ENCODE measurements at places on chromosomes 5 and 9.

DNA sequence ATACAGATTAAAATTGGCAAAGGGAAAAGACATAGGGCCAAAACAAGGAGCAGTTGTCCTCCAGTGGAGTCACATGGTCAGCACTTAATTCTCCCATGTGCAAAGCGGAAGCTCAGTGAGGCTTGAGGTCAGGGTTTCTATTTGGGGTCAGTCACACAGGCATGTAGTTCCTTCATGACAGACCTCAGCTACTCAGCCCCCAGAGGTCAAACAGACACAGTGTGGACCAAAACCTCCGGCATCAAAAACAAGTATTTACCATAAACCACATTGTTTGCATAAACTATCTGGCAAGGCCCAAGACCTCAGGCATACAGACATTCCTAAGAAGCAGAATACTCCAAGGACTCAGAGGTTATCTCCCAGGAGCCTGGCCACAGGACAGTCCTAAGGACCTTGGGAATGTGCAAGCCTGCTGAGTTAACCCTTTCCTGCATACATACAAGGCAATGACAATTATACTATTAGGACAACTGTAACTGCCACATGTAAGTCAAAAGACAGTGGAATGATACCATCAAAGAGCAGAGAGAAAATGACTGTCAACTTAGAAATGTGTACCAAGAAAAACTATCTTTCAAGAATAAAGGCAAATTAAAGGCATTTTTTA is 28.7 kb upstream of the FNIP1 start:
- no peak for DNase-seq

DNA sequence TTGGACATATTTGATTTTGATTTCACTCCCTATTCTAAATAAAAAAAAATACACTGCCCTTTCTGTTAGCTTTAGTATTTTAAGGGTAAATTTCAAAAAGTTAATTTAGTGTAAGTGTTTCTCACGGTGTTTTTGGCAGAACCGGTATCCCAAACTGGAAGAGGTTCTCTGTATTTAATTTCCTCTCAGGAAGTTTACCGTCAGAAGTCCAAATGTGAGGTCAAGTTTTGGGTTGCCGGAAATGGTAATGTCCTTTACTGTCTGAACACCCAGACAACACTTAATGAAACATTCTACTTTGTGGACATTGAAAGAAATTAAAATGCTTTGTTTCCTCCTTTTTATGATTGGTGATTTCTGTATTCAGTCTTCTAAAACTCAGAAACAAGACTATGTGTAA is 148.7 kb upstream of the CDKN2B start:
- no peak for DNase-seq

DNA sequence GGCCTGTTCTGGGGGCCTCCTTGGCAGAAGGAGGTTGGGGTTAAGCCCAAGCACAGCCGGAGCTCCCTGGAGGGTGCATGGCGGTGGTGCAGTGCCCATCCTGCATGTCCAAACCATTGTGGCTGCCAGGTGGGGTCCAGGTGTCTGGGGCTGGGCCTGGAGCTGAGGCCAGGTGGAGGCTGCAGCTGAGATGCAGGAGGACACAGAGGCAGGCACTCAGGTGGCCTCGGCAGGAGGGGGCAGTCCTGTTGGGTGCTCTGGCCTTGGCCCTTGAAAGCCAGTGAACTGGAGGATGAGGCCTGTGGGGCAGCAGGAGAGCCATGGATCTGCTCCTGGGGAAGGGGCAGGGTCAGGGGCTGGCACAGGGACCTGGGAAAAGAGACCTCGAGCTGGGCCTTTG is 195.3 kb downstream of the OLFM1 start:
- no peak for DNase-seq

- no peak for DNase-seq
Measured at GRCh38 chr5:143140492-143141203, 262.8 kb downstream of the NR3C1 start.

DNA sequence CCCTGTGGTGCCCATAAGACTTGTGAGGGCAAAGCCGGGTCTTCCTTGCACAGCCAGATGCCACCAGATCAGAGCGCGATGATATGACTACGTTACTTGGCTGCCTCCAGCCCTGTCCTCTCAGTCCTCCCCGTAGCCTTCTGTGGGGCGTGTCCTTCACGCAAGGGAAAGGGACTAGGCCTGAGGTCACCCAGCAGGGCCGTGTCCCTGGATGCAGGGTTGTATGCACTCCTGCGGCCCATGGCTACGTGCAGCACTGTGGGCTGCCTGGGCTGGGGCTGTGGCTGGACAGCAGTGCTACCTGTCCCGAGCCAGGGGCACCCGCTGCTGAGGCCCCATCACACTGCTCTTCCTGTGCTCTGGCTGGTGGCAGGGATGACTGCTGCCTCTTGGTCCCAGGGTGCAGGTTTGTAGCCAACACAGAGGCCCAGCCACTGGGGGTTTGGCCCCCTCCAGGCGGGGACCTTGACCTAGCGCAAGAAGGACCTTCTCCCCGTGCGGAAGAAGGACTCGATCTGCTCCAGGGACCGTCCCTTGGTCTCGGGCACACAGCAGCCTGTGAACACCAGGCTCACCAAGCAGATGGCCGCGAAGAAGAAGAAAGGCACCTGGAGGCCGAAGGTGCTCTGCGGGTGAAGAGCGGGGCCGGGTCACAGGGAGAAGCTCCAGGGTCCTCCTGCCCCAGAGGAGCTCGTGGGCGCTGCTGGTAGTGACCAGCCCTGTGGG is 7.2 kb downstream of the SLC2A6 start:
- DNase-seq, result no peak

- DNase-seq, result no peak
Measured at GRCh38 chr5:26430323-26430722, 608.1 kb downstream of the CDH9 start.

- DNase-seq, result no peak
Measured at GRCh38 chr9:70297141-70297540, 38.4 kb downstream of the SMC5 start.

DNA sequence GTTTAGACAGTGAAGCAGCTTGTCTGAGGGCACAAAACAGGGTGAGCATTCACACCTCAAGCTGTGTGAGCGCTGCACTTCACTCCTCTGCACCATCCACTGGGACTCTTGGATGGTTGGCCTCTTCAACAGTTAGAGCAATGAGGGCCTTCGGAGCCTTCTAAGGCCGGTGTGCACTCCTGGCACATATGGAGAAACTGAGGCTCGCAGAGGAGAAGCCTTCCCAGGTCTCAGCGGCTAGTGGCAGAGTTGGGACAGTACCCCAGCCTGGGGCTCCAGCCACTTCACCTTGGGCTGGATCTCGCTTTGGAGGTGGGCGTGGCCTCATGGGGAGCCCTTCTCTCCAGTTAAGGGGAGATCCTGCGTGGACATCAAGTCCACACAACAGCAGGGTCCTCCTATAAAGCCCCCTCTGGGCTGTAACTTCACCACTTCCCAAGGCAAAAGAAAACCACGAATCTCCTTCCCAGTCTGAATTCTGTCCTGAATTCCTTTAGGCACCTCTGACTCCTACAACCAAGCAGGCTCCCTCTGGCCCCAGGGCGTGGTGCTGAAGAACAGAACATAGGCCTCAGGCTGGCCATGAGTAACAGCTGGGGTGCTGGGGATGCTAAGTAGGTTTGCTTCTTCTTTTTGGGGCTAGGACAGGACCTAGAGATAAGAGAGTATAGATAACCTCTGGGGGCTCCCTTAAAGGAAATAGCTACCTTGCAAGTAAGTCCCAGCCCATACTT is 30.5 kb upstream of the CSF1R start:
- peak; percentile 72 for DNase-seq

- DNase-seq, result peak; percentile 55
Measured at GRCh38 chr5:172860520-172861443, 26.7 kb downstream of the ERGIC1 start.

- DNase-seq, result no peak
Measured at GRCh38 chr9:88979021-88979420, 12.2 kb upstream of the S1PR3 start.

DNA sequence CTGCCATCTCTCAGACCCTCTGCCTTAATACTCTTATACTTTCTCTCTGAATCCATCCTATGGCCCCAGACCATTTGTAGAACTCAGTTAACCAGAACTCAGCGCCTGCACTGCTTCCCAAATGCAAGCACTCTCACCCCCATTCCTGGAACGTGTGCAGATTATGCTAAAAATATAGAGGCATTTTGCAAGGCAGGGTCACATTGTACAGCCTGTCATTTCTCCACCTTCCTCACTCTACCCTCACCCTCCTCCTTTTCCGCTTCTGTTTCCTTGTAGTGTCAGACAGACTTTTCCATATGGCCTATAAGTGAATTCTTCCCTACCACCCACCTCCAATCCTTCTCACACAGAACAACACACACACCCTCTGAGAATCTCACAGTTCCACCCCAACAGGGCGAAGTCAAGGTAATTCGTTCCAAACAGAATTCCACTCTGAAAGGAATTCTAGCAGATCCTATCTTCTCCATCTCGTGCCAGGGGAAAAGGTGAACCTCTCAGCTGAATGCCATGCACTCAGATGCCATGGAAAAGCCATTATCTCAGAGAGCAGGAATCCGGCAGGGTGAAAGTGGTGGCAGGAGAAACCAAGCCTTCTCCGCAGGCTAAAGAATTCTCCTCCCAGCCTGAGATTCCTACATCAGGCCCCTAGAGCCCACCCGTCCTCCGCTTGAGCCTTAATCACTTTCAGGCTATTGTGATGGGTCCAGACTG is 25.3 kb downstream of the GGTA1 start:
- DNase-seq, result peak; percentile 3

DNA sequence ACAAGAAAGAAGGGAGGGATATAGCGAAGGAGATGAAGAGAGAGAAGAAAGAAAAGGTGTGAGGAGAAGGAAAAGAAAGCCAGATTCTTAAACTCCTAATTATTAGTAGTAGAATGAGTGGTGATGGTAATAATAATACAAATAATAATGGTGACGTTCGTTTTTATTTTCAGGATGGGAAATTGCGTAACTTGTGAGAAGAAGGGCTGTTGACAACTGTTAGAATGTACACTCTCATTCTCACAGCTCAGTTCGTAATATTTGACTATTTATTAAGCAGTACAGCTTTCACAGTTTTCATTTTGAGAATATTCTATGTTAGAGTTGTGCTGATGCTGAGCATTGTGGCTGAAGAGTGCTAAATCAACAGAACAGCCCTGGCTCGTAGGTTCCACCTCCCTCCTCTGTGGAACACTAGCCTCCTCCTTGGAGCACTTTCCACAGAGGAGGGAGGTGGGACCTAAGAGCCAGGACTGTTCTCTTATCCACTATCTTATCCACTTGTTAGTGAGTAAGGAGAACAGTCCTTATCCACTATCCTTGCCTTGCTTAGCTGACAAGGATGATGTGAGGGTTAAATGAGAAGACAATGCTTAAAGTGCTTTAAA is 258.3 kb upstream of the VLDLR start:
- DNase-seq, result no peak

- no peak for DNase-seq
Measured at GRCh38 chr5:154830596-154830995, 19.8 kb downstream of the FAXDC2 start.

DNA sequence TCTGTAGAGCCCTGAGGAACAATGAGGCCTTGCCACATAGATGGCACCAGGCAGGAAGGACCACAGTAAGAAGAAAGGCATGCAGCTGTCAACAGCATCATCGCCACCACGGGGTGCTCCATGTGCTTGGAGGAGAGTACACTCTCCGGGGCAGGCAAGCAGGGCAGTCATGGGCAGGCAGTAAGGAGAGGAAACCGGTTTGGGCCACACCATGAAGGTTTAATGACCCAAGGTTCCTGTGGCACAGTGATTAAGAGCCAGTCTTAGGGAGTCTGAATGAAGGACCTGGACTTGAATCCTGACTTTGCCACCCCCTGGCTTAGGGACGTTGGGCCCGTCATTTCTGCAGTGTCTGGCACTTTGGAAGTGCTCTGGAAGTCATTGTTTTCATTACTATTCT is 80.6 kb upstream of the ZBTB43 start:
- no peak for DNase-seq

DNA sequence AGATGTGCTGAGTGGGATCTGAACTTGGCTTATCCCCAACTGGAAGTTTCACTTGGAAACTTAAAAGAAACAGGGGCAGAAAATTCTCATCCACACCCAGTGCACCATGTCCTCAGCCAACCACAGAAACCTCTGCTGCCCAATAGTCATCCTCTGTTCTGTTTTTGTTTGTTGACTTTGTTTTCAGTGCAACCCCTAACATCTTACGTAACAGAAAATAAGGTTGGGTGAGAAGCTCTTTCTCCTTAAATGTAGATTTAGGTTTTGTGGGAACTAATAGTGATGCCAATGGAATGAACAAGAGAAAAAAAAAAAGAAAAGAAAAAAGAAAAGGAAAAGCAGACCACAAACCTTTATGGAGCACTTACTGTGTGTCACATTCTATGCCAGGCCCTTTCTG is 262.8 kb downstream of the PAPPA start:
- DNase-seq, result no peak

GRCh38 chr9:116234081-116234480 is 80.5 kb downstream of the PAPPA start:
- DNase-seq, result peak; percentile 100

DNA sequence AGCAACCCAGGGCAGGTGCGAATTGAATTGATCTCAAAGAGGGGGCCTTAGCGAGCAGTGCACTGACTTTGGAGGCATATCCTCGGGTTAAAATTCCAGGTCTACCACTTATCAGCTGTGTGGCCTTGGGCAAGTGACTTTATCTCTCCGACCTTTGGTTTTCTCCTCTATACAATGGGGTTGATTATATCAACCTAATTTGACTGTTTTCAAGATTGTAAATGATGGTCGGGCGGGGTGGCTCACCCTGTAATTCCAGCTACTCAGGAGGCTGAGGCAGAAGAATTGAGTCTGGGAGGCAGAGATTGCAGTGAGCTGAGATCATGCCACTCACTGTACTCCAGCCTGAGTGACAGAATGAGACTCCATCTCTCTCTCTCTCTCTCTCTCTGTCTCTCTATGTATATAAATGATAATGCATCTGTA is 18.7 kb downstream of the SPRY4 start:
- no peak for DNase-seq

- DNase-seq, result no peak
Measured at GRCh38 chr5:132473019-132473531, 17.5 kb downstream of the IRF1 start.

DNA sequence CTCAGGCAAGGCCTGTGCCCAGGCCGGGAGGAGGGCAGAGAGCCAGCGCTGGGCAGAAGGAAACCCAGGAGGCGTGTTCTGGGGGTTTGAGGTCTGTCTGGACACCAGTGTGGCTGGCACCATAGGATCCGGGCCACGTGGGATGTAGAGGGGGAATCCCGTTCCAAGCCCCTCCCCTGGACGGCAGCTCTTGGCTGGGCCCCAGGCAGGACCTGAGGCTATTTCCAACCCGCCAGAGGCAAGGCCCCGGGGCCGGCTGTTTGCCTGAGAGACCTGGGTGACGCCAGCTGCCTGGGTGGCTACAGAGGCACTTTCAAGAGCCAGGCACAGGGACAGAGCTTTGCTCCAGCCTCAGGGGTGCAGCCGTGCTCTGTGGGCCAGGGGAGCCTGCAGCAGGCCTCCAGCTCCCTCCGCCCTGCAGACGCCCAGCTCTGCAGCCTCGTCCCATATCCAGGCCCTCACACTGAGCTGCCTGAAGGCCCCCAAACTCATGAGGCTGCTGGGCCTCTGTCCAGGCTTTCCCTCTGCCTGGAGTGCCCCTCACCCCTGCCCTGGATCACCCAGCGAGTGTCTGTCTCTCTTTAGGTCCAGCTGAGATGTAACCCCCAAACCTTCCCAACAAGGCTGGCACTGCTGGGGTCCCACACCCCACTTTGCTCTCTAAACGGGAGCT is 56.6 kb upstream of the EGFL7 start:
- no peak for DNase-seq

- DNase-seq, result no peak
Measured at GRCh38 chr9:2355697-2355983, 265.9 kb upstream of the VLDLR start.
